ENCODE measurements at places on chromosomes 12 and 14.

- no peak overlapping the region for H3K4me3 ChIP-seq
- DNase-seq: no peak
Observed at GRCh38 chr12:8970432-8970831, 18.9 kb upstream of the KLRG1 start.

- H3K27me3 ChIP-seq: no peaks in the 10 kb centered on the region
- no peak overlapping the region for H3K27ac ChIP-seq
- no peak for DNase-seq
Observed at GRCh38 chr12:99259040-99259934, 388.3 kb upstream of the GARIN6 start.

GRCh38 chr12:132638541-132639408, 20.2 kb downstream of the P2RX2 start:
- H3K4me3 ChIP-seq: no peak overlapping the region
- peak; percentile 43 for DNase-seq
- H3K36me3 ChIP-seq: peaks cover 87% of the 10 kb centered on the region
- no peak overlapping the region for H3K27ac ChIP-seq
- H3K4me1 ChIP-seq: peaks cover 14% of the 10 kb centered on the region

GRCh38 chr12:121860257-121860656, 1.6 kb upstream of the HPD start:
- H3K27me3 ChIP-seq: no peaks in the 10 kb centered on the region
- no peaks in the 10 kb centered on the region for H3K4me1 ChIP-seq
- H3K36me3 ChIP-seq: no peaks in the 10 kb centered on the region

GRCh38 chr14:47539031-47539461, 136.4 kb downstream of the MDGA2 start:
- H3K27me3 ChIP-seq: no peaks in the 10 kb centered on the region
- no peaks in the 10 kb centered on the region for H3K4me1 ChIP-seq
- no peak overlapping the region for H3K27ac ChIP-seq
- no peak overlapping the region for H3K4me3 ChIP-seq
- DNase-seq: peak; percentile 25

DNA sequence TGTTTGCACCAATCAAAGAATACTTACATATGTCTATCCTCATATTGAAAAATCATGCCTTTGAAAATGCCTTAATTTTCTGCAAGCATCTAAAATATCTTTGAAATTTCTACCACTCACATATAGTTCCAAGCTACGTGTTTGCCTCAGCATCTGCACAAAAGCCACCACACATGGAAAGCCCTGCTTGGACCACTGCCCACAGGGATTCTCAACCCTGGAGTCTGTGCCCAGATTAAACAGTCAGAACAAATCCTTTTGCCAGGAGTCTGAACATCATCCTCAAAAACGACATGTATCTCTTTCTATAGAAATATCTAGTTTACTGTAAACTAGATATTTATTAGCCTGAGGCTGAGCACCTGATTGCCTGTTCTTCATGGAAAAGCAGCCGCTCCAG, 32.6 kb downstream of the ARMH4 start:
- no peak overlapping the region for H3K27ac ChIP-seq
- no peak overlapping the region for H3K4me3 ChIP-seq
- H3K27me3 ChIP-seq: no peaks in the 10 kb centered on the region
- no peak for DNase-seq

DNA sequence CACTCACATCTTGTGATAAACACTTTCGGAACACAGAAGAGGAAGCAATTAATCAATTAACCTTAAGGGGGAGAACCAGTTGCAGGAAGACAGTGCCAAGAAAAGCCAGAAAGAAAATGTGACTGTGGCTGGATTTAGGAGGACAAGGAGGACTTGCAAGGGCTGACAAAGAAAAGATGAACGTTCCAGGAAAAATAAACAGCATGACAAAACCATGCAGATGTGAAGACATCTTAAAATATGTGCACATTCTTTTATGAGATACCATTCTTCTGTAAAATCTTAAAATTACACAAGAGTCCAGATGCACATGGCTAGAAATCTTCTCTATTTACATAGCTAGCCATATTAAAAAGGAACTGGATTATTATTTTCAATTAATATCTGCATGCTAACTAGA, 33.4 kb downstream of the KITLG start:
- H3K4me3 ChIP-seq: no peak overlapping the region
- no peaks in the 10 kb centered on the region for H3K27me3 ChIP-seq
- DNase-seq: no peak
- H3K4me1 ChIP-seq: no peaks in the 10 kb centered on the region

GRCh38 chr14:63992858-63993257, 140.1 kb downstream of the SYNE2 start:
- no peak for DNase-seq
- H3K27me3 ChIP-seq: no peaks in the 10 kb centered on the region
- no peaks in the 10 kb centered on the region for H3K36me3 ChIP-seq
- no peak overlapping the region for H3K4me3 ChIP-seq
- no peak overlapping the region for H3K27ac ChIP-seq

GRCh38 chr12:32708926-32709325, 29.8 kb downstream of the DNM1L start:
- DNase-seq: no peak
- H3K36me3 ChIP-seq: peaks cover 5% of the 10 kb centered on the region
- no peak overlapping the region for H3K4me3 ChIP-seq
- peaks cover 12% of the 10 kb centered on the region for H3K4me1 ChIP-seq

DNA sequence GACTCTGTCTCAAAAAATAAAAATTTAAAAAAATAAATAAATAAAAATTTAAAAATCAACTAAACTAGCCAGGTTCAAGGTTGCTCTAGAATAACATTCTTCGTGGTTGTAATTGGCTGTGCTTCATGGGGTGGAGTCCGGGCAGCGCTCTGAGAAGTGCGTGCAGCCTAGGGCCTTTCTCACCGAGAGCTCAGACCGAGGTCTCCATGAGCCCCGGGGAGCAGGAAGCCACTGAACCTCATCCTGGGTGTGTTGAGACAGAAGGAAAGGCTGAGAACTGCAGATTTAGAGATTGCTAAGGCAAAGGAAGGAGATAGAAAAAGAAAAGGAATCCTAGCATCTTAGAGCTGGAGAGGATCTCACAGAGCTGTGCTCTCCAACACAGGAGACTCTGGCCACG, 14.7 kb downstream of the P2RX4 start:
- peaks cover 42% of the 10 kb centered on the region for H3K36me3 ChIP-seq
- H3K4me3 ChIP-seq: no peak overlapping the region
- H3K27ac ChIP-seq: no peak overlapping the region

DNA sequence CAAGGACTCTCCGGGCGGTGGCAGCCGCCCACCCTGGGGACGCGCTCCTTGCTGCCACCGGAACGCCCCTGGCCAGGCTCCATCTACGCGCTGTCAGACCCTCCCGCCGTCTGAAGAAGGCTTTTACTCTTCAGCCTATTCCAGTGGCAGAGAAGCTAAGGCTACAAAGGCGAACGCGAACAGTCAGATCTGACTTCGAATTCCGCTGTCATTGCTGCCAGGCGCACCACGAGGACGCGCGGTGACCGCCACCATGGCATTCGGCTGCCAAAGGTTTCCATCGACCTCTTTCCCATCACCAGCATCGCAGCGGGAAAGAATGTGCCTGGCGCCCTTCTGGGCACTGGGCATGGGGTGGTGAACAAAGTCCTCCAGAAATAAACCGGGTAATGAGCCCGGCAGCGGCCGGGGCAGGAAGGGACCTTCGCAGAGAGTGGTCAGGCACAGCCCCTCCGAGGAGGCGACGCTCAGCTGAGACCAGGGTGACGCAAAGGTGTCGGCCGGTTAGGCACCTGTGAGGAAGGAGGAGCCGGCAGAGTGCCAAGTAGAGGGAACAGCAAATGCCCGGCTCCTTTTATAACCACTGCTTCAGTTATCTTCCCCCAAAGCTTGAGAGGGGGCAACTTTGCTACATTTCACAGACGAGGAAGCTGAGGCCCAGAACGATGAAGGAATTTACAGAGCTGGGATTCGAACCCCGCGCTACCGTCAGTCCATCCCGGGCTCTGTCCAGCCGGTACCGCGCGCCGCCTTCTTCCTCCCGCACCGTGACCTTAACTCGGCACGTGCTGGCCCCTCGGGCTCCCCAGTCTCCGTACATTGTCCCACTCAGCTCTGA, 1.9 kb upstream of the RFX4 start:
- no peak overlapping the region for H3K4me3 ChIP-seq
- H3K27ac ChIP-seq: no peak overlapping the region
- no peaks in the 10 kb centered on the region for H3K36me3 ChIP-seq
- DNase-seq: no peak
- H3K27me3 ChIP-seq: peaks cover 21% of the 10 kb centered on the region

- H3K27me3 ChIP-seq: no peaks in the 10 kb centered on the region
- H3K4me3 ChIP-seq: no peak overlapping the region
- peaks cover 5% of the 10 kb centered on the region for H3K4me1 ChIP-seq
- H3K36me3 ChIP-seq: no peaks in the 10 kb centered on the region
- no peak overlapping the region for H3K27ac ChIP-seq
Observed at GRCh38 chr12:43333644-43334043, 218.4 kb downstream of the ADAMTS20 start.

GRCh38 chr12:55663391-55663790, 26.7 kb downstream of the OR10P1 start:
- no peaks in the 10 kb centered on the region for H3K4me1 ChIP-seq
- no peak overlapping the region for H3K4me3 ChIP-seq
- no peaks in the 10 kb centered on the region for H3K36me3 ChIP-seq
- DNase-seq: no peak
- H3K27me3 ChIP-seq: no peaks in the 10 kb centered on the region

Data from common myeloid progenitor, CD34-positive (primary cell).